Stimulated activated CD8-positive, alpha-beta memory T cell treated with anti-CD3 and anti-CD28 coated beads, Interleukin-4, amount 100 ng/mL, for 4 hours (primary cell): ENCODE measurements at places on chromosomes 4 and X.

DNA sequence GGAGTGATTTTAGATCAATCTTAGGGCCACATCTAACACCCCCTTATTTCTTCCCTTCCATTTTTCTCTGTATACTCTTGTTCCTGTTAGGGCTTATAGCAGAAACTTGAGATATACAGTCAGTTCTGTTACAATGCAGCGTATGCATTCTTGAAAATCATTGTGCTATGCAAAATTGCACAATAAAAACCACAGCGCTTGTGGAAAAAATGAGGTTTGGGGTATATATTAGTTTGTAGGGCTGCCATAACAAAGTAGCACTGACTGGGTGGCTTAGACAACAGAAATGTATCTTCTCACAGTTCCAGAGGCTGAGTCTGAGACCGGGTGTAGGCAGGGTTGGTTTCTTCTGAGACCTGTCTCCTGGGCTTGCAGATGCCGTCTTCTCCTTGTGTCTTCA lies 59.0 kb downstream of the WWC2 start:
- DNase-seq: no peak

DNA sequence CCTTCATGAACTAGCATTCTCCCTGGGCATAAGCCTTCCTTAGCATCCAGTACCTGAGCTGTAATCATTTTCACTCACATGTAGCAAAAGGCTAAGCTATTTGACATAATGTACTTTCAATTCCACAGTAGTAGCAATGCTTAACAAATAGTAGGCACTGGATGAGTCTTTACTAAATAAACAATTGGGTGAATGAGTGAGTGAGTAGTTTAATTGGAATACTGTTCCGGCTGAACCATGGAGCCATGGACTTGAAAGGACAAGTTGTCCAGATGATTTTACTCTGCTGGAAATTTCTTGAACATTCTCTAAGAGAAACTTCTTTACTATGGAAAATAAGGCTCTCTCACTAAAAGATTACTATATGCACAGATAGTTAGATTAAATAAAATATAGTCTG lies 159.3 kb downstream of the FAM47B start:
- DNase-seq: no peak

- no peak for DNase-seq
These were observed 3.3 kb downstream of the PGRMC2 start for GRCh38 chr4:128284317-128284716.

- no peak for DNase-seq
These were observed 30.2 kb downstream of the OFD1 start for GRCh38 chrX:13764765-13765164.

DNA sequence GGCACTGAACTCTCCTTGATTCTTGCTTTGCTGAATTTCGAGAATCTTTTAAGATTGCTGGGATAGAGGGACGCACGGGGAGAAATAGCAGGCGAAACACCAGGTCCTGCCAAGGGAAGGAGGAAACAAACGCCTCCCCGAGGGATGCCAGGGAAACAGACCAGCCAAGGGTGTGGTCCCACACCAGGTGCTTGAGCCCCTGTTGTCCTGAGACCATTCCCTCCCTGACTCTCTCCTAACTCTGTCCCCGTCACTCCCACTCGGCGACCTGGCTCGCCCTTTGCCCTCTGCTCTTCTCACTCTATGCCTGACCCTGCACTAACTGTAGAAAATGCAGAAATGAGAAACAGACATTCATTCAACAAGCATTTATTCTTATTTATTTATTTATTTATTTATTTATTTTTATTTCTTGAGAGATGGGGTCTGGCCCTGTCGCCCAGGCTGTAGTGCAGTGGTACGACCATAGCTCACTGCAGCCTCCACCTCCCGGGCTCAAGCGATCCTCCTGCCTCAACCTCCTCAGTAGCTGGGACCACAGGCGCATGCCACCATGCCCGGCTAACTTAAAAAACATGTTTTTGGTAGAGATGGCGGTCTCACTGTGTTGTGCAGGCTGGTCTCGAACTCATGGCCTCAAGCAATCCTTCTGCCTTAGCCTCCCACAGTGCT lies 16.2 kb downstream of the CTAG1B start:
- no peak for DNase-seq

DNA sequence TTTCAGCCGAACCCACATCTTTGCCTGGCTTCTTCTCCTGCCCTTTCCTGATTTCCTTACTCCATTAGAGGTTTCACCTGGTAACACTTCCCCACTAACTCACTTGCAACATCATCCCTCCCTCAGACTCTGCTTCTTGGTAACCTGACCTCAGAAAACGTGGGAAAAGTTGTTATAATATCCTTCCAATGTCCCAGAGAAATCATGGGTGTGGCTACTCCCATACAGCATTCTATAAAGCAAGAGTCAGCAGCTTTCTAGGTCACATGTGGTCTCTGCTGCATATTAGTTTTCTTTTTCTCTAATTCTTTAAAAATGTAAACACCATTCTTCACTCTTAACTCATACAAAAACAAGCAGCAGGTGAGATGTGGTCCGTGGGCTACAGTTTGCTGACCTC lies 283.1 kb upstream of the MAOA start:
- DNase-seq: no peak

GRCh38 chr4:6772223-6772928 lies 10.2 kb upstream of the KIAA0232 start:
- no peak for DNase-seq

DNA sequence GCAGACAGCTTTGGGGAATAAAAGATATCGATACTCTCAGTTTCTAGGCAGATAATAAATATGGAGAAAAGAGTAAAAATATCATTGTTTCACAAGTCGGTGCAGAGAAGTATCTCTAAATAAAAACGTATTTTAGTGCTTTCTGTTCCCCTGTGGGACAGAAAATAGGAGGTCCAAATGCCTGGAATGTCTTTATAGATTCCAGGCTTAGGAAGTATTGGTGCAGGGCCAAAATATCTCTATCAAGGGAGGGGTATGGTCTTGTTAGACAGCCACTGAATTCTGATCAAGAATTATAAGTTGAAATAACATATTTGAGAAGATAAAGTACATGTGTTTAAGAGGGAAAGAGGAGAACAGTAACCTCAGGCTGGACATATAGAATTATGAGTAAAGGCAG lies 596.4 kb downstream of the PCDH18 start:
- no peak for DNase-seq

DNA sequence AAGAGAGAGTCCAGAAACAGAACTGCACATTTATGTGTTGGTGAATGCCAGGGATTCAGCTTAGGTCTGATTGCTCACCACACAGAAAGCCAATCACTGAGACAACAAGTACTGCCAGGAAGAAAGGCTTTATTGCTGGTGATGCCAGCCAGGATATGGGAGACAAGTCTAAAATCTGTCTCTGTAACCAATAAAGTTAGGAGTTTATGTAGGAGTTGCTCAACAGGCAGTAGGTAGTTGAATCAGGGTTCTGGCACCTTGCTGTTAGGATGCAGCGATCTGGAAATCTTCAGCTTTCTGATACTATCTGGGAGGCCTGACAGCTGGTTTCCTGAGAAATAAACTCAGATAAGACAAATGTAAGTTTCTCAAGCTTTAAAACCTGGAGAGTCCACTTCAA lies 120.2 kb upstream of the ENPP6 start:
- no peak for DNase-seq

DNA sequence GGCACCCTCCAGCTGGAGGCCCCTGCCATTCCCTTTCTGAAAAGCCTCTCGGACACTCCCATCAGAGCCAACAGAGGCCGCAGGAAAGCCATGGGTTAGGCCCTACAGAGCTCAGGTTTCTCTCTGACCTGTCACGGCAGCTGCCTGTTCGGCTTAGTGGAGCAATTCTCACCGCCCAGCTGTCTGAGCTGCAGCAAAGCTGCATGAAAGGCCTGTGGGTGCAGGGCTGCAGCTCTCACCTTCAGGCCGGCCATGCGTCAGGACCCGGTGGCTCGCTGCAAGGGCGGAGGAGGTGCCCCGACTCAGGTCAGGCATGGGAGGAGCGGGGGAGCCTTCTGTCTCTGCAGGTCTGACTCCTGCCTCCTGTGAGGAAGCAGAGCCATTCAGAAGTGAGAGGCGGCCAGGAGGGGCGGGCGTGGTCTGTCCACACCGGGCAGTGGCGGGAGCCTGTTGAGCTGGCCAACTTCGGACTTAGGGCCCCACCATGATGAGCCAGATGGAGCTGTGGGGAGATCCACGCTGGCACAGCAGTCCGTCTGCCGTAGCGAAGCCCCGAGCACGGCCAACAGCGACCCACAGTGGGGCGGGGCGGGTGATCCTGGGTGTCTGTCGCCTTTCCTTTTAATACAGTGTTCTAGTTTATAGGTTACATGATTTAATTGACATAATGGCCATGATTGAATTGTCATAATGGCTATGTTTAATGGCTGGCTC lies 23.4 kb downstream of the PDE6B start:
- DNase-seq: no peak

DNA sequence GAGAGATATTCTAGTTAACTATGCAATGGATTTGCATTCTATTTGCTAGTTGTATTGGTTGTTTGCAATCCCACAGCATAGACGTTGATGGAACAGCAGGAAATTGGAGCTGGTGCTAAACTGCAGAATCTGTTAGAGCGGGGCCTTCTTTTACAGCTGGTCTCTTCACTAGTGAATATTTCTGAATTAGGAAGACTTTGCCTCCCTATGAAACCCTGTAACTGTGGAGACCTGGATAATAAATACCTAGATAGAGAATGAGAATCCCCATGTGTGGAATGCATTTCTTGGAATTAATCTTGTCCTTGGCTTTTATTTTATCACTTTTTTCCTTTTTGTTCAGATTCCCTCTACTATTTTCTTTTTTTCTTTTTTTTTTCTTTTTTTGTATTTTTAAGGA lies 109.7 kb downstream of the SHROOM3 start:
- no peak for DNase-seq

- no peak for DNase-seq
These were observed 249.7 kb downstream of the NR3C2 start for GRCh38 chr4:148192526-148192925.

- DNase-seq: no peak
These were observed 15.5 kb upstream of the SGMS2 start for GRCh38 chr4:107809210-107809609.

GRCh38 chr4:53786632-53787031 lies 195.3 kb upstream of the LNX1 start:
- no peak for DNase-seq

DNA sequence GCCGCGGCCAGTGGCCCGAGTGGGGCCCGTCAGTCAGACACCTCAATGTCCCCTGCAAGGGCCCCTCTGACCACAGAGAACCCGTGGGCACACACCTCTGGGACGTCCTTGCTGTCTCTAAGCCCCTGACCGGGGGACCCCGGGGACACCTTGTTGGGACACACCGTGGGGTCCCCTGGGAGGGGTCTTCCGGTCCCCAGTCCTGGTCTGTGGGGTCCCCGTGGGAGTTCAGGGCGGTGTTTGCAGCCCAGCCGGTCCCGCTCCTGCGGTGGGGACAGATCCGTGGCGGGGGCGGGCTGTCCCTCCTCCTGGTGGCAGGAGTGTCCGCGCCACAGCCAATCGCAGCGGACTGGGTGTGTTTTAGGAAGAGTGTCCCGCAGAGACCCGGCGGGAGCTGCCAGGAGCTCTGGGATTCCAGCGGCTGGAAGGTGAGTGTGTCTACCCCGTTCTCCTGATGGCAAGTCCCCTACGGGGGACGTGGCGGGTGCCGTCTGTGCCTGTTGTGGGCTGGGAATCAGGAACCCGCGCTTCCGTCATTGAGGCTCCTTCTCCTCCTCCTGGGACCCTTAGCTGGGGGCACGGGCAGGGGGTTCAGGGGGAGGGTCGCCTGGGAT lies 5.1 kb upstream of the PLCXD1 start:
- no peak for DNase-seq

DNA sequence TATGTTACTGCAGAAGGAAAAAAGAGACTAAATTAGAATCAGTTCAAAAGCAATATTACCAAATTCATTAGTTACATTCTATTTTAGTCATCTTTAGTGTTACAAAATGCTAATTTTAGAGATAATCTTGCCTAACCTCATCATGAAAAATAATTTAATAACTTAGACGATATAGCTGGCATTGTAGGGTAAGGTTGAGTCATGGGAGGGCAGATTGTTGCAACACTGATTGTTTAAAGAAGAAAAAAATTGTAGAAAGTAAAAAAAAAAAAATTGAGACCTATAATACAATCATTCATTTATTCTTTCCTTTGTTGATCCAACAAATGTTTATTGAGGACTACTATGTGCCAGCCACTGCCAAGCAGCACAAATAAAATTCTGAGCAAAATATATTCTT lies 330.9 kb downstream of the GBA3 start:
- DNase-seq: no peak

GRCh38 chrX:103414561-103414960 lies 38.2 kb downstream of the BEX3 start:
- no peak for DNase-seq

DNA sequence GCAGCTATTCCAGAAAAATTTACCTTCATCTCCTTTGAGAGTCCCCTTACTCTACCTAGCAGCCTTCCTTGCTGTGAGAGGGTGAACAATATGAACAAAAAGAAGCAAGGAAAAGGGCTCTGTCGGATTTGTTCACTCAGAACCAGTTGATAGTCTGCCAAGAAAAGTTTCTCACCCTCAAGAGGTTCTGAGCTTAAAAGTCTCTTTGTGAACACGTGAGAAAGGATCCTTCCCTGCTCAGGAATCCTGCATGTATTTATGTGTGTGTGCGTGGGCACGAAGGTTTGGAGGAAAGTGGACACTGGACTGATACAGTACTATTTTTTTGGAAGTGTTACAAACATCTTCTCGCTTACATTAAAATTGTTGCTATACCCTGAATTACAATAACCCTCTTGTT lies 178.6 kb upstream of the JADE1 start:
- DNase-seq: no peak

DNA sequence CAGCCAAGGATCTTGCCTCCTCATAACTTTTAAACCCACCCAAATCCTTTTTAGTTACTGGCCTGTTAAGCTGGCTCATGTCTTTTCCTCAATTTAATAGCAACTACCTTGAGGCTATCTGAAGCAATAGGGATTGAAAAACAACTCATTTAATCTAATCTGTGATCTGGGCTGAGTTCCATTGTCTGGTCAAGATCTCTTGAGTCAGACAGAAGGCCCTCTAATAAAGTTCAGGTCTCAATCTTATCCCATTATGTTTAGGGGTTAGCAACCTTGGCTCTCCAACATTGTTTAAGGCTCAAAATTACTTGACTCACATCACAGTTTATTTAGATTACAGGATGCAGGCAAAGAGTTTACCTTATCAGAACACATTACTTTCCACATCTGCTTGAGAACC lies 436.1 kb downstream of the ANKRD50 start:
- DNase-seq: no peak

DNA sequence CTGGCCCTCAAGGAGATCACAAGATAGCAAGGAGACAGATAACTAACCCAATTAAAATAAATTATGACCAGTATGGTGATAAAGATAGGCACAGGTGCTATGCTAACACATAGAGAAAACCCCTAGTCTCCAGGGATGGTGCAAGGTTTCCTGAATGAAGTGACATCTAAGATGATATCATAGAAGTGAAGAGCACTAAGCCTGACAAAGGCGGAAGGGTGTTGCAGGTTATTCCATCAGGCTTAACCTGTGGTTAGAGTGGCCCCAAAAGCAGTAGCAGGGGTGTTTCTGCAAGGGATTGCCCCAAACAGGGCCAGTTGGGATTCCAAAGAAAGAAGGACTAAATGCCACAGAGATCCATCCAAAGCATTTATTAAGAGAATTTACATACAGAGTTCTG lies 249.2 kb downstream of the IDS start:
- DNase-seq: no peak

- no peak for DNase-seq
These were observed 36.6 kb downstream of the ADRA2C start for GRCh38 chr4:3802571-3803474.

GRCh38 chr4:108646706-108647105 lies 3.7 kb upstream of the OSTC start:
- no peak for DNase-seq

- DNase-seq: no peak
These were observed 676.3 kb upstream of the BOD1L1 start for GRCh38 chr4:14303856-14304255.
